ENCODE measurements at places on chromosomes 6 and 20.

DNA sequence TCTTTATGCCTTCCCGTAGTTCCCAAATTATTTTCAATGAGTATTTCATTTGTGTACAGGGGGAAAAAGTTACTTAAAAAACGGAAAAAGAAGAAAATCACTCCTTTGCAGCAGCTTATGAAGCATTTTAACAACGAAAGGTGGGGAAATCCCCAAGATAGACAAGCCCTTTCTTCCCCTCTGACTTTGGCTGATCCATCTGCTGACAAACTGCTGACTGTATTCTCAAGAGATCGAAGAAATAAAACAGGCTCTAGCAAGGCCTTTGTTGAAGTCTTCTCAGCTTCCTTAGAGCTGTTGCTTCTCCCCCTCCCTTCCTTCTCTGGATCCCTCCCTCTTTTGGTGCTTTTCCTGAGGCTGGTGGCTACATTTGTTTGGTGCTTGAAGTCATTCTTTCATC, 325.2 kb downstream of the NRN1 start:
- DNase-seq: no peak

GRCh38 chr20:19909725-19910124, 107.4 kb upstream of the NAA20 start:
- no peak for DNase-seq

DNA sequence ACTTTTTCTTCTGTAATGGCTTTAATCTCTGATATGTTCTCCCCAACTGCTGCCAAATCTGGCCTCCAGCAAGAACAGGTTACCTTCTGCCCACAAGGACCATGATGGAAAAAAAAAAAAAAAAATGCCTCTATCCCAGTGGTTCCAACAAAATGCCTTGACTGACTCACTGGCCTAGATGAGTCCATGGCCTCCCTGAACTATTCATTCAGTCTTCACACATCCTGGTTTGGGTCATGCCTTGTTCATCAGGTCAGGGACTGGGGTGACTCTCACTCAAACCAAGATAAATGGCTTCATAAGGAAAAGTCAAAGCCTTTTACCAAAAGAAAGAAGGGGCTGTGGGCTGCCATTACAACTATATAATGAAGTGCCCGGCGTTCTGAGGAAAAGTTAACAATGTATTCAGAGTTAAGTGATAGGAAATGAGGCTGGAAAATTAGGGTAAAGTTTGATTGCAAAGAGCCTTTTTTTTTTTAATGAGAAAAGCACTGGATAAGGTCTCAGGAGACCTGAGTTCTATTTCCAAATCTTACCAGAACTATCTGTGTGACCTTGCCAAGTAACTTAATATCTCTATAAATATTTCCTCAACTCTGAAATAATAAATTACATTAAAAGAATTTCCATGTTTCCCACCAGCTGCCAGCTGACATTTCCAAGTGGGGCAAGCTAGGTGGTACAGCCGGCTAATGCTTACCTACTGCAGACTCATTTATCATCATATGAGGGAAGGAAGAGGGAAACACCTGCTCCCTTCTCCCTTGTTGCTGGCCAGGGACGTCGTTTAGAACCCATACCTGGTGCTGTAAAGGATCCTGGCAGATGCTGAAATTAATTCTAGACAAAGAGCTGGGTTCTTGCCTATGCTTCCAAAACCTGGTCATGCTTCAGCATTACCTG, 380.0 kb upstream of the MARCKS start:
- DNase-seq: no peak

DNA sequence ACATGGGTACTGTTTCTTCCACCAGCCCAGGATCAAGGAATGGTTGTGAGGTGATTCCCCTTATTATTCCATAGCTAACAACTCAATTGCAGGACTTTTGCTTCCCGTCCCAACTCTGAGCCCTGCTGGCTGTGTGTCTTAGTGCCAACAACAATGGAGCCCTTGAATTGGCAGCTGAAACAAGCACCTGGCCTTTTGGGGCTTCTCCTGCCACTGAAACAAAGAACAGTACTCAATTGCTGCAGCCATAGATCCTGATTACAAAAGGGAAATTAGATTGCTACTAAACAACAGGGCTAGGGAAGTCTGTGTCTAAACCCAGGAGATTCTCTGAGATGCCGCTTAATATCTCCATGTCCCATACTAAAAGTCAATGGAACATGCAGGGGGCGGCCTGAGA, 61.3 kb upstream of the CARMIL1 start:
- DNase-seq: no peak

DNA sequence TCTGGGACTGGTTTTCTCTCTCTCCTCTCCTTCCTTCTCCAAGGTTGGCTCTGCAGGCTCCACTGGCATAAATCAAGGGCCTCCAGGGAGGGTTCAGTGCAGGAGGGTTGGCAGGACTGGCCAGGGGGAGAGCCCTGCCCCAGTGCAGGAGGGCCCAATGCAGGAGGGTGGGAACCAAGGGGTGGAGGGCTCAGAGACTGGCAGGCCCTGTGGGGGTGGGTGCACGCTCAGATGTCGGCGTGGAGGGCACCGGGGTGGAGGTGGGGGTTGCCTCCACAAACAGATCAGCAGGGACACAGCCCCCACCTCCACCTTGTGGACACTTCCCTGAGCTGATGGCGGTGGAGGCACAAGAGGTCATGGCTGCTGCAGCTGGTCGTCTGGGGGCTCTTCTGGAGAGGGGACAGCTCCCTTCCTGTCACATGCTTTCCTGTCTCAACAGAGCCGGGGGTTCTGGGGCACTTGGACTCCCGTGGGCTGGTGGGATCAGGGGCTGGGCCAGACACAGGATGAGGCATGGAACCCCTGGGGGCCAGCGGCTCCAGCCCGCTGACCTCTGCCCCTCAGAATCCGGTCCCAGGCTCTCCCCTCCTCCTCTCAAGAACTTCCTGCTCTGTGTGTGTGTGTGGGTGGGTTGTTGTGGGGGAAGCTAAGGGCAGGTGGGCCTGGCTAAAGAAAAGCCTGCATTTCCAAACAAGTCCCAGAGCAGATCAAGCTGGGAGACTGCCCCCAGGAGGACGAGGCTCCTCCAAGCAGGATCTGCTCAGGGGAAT, 2.7 kb upstream of the ABHD16B start:
- peak; percentile 47 for DNase-seq

DNA sequence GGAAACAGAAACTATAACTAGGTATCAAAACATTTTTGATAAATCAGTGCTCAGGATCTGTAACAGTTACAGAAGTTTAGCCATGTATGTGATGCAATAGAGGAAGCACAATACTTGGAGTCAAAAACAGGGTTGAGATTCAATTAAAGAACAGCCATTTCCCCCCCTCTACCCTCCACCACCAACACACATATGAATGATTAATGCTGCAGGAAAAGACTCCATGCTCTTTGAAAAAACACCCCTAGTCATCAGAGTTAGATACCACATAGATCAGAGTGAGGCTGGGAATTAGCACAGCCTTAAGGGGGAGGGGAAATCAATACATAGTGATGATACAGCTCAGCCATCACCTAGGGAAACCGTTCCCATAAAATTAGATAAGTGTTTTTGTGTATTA, 108.9 kb upstream of the EMILIN3 start:
- DNase-seq: no peak

- DNase-seq: no peak
Observed at GRCh38 chr20:3547906-3548305, 77.1 kb downstream of the ATRN start.

DNA sequence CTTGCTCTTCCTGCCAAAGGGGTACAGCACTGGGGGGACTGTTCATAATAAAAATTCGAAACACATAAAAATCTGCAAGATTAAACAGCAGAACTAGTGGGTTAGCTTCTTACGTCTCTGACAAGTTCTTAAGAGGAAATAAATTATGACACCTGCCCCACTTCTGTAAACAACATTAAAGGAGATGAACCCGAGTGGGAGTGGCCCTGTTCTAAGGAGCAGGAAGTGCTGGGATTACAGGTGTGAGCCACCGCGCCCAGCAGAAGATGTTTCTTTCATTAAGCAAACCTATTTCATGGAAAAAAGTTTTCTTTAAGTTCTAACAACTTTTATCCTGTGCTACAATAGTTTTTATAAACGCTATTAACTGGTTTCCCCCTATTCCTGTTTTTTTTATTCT, 24.6 kb downstream of the USP45 start:
- no peak for DNase-seq

DNA sequence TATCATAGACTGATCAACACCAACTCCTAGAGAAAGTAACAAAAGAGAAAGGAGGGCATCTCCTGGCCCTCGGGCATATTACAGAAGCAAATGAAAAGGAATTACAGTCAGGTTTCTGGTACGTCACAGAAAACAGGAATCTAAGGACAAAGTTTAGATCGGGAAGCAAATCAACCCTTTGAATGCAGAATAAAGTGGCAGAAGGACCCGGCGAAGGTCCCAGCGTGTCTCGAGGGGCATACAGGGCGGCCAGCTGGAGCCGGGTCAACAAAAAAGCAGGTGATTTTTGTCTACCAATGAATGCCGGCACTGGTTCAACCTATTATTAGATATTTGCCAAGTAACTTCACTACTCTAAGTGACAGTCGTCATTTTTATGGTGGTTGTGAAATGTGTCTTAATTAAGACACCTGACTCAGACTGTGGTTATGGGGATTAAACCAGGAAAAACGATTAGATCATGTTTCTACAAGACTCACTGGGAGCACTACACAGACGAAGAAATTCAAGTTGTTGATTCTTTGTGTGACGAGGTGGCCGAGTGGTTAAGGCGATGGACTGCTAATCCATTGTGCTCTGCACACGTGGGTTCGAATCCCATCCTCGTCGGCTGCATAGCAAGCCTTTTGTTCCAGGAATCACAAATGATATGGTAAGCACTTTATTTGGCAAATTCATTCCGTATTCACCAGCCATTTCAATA, 12.4 kb upstream of the ZSCAN9 start:
- DNase-seq: peak; percentile 82

All from Karpas-422 (cell line).